ENCODE measurements at places on chromosomes 7 and 10.

DNA sequence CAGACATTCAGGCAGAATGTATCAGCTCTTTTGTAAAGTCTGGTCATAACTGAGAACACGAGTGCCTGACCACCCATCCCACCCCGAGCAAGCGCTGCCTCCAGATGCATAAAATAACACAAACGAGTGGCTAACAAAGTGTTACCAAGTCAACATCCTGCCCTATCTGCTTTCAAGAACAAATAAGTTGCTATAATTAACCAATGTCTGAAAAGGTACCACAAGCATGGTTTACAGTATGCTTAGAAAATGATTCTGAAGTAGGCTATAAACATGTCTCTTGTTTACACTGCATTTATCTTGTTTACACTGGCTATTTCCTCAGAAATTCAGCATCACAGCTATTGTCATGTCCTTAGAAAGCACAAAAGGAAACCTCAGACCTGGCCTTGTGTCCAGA lies 49.5 kb downstream of the PIK3AP1 start:
- DNase-seq, result no peak

GRCh38 chr7:73341877-73342276 lies 13.9 kb downstream of the FKBP6 start:
- DNase-seq, result peak; percentile 40

GRCh38 chr10:6195846-6196245 lies 6.9 kb upstream of the PFKFB3 start:
- DNase-seq, result no peak

DNA sequence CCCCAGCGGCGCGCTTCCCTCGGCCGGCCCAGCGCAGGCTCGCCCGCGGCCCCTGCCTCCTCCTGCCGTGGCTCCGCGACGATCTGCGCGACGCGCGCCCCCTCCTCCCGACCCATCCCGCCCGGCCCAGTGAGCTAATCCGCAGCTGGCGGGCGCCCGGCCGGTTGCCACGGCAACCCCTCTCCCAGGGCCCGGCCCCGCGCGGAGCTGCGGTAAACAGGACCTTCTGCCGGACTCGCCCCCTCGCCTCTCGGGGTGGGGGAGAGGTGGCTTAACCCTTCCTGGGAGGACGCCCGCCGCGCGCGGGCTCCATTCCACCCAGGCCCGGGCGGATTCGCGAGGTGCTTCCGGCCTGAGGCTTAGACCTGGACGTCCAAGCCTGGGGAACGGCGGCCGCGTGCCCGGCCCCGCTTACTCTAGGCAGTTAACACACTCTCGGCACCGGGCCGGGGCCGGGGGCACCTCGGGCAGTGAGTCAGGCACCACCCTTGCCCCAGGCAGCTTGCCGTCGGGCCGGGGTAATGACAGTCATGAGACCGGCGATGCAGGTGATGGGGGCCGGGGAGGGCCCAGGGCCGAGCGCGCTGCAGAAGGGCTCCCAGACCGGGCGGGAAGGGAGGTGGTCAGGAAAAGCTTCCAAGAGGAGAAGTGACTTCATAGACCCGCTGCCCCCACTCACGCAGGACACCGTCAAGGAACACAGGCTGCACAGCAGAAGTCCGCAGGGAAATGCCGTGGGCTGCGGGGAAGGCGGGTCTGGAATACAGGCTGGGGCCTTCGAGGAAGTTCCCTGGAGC lies at the start of gene DENND2A:
DENND2A (minus strand) TSS at position 87 of the 797 bp plus-strand sequence. CDS start 38,416 bp downstream, outside the sequence.
- no peak for DNase-seq

DNA sequence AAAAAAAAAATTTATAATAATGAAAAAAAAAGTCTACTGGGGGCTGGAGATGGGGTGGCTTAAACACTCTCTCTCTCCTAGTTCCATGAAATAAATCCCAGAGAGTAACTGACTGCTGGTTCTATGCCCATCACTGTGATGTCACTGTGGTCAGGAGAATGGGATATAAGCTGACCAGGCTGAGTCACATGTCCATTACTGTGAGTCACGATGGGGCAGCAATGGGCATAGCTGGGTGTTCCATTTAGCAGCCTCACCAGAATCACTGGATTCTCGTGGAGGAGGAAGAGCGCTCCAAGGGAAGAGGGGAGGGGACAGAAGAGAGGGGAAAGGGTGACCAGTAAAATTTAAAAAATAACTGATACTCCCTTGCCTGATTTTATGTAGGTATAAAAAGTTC lies 37.1 kb downstream of the MASTL start:
- DNase-seq, result peak; percentile 48

DNA sequence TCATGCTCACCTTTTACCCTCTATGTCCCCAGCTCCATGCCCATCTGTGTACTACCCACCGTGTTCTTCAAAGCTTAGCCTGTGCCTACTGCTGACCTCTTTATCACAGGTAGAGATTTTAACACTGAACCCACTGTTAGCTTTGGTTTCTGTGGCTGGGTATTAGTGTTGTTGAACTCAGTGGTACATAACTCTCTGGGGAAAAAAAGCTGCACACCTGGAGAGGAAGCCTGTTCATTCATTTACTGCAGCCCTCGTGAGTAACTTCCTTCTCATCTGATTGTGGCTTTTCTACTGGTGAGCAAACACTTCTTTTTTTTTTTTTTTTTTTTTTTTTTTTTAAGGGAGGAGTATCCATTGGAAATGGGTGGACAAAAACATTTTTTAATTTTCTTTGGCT lies 326.3 kb downstream of the CCSER2 start:
- DNase-seq, result no peak

- no peak for DNase-seq
These were observed 724.7 kb upstream of the FZD8 start for GRCh38 chr10:36366843-36367242.

GRCh38 chr7:119132436-119132835 lies 907.9 kb downstream of the ANKRD7 start:
- no peak for DNase-seq

DNA sequence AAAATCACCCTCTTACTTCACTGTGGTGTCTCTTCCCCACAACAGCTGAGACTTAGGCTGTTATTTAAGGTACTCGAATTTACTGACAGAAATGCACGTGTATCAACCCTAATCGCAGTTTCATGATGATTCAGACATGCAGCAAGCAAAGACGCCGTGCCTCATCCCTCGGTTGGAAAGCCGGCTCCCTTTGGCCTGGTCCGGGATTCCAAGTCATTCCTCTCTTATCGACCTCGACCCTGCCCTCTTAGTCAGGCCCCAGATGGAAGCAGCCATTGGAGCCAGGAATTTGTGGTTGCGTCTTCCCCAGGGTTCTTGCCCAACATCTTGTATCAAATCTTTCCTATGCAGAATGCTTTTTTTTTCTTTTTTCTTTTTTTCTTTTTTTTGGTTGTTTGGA lies 229.5 kb downstream of the GATA3 start:
- DNase-seq, result no peak

- DNase-seq, result peak; percentile 68
These were observed 14.5 kb downstream of the LBX1 start for GRCh38 chr10:101214446-101215396.

GRCh38 chr7:43303740-43304241 lies 191.3 kb downstream of the HECW1 start:
- no peak for DNase-seq

- DNase-seq, result no peak
These were observed 47.2 kb downstream of the GSAP start for GRCh38 chr7:77368974-77369373.

DNA sequence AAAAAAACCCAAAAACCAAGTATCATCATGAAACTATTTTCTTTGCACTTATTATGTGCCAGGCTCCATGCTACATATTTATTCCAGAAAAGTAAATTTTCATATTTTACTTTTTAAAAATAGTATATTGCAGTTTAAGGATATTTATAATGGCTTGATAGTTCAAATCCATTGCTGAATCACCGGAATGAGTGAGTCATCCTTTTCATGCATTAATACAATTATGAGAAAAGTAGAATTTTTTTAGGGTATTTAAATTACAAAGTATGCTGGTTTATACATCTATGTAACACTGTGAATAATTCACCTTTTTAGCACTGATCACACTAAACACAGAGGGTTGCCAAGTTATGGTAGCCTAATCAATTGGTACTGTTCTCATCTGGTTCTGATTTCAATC lies 54.3 kb downstream of the SLC16A9 start:
- DNase-seq, result no peak

- DNase-seq, result peak; percentile 37
These were observed 1.7 kb downstream of the KLF6 start for GRCh38 chr10:3783316-3783681.

DNA sequence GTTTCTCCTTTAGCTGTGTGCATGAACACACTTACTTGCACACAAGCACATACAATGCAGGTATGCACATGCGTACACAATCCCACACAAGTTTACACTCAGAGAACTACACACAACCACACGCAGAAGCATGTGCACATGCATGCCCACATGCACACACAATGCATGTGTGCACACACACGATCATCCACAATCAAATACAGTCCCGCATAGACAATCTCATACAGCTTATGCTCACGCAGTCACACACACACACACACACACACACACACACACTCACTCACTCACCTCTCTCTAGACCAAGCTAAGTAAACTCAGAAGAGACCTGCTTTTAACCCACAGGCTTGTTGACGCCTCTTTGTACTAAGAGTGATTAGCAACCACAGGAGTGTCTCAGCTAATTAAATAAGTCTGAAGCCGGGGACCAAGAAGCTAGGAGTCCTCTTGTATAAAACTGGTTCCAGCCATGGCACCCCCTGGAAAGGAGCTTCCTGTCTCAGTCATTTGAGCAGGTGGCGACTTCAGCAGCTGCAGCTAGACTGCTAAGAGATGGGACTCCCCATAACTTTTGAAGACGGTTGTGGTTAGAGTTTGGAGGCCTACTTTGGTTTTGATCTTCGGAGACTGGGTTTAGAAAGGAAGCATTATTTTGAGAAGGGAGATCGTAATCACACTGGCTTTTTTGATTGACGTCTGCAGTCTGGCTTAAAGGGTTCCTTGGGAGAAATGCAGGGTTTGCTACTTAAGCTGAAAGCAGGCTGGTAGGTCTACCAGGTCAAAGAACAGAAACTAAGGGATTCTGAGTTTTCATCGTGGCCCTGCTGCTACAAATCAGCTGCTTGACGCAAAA lies 82.3 kb upstream of the ADRB1 start:
- no peak for DNase-seq

DNA sequence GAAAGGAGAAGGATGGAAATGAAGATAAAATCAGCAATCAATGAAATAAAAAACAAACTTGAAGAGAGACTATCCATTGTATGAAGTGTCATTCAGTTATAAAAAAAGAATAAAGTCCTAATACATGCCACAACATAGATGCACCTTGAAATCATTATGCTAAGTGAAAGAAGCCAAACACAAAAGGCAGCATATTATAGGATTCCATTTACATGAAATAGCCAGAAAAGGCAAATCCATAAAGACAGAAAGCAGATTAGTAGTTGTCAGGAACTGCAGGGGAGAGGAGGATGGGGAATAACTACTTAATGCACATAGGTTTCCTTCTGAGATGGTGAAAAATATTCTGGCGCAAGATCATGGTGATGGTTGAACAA lies 6.6 kb upstream of the PON1 start:
- no peak for DNase-seq

DNA sequence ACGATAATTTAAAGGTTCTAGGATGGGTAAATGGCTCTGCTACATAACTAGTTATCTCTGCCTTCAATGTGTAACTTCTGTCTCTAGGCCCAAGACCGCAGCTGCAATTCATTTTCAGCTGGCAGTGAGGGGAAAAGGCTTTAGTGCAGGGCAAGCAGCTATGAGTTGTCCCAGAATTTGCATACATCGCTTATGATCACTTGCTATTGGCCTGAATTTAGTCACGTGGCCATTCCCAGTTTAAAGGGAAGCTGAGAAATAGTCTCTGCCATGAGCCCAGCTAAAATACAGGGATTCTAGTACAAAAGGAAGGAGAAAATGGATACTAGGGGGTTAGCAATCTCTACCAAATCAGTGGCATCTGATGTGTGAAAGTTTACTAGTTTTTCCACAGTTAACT lies 145.8 kb upstream of the IMMP2L start:
- no peak for DNase-seq

DNA sequence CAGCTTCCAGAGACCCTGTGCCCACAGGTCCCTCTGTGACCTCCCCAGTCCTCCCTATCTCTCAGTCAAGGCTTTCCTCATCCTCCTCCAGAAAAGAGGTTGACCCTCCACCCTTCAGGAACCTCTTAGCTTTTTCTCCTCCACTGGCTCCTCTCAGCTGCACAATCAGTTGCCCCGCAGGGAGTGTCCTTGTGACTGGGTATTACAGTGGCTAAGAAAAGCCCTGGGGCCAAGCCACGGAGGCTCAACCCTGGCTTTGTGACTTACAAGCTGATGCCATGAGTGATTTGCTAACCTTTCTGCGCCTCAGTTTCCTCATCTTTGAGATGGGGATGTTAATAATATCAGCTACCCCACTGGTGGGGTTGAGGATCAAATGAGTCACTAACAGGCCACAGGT lies 66.4 kb upstream of the ZMIZ1 start:
- no peak for DNase-seq

DNA sequence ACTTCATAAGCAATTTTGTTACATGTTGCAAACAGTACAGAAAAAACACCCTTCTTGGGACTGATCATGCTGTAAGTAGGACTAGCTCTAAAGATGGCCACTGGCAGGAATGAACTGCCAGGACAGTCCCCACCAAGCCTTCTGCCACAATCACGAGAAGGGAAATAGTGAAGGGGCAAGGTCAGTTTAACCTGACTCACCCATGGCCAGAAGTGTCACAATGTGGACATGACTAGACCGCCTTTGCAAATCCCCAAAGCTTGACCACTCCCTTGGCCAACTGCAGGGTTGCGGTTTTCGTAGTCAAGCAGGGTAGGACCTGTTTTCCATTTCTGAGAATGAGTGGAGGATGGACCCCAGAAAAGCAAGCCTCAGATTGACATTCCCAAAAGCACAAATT lies 19.4 kb upstream of the FRAT2 start:
- DNase-seq, result no peak

DNA sequence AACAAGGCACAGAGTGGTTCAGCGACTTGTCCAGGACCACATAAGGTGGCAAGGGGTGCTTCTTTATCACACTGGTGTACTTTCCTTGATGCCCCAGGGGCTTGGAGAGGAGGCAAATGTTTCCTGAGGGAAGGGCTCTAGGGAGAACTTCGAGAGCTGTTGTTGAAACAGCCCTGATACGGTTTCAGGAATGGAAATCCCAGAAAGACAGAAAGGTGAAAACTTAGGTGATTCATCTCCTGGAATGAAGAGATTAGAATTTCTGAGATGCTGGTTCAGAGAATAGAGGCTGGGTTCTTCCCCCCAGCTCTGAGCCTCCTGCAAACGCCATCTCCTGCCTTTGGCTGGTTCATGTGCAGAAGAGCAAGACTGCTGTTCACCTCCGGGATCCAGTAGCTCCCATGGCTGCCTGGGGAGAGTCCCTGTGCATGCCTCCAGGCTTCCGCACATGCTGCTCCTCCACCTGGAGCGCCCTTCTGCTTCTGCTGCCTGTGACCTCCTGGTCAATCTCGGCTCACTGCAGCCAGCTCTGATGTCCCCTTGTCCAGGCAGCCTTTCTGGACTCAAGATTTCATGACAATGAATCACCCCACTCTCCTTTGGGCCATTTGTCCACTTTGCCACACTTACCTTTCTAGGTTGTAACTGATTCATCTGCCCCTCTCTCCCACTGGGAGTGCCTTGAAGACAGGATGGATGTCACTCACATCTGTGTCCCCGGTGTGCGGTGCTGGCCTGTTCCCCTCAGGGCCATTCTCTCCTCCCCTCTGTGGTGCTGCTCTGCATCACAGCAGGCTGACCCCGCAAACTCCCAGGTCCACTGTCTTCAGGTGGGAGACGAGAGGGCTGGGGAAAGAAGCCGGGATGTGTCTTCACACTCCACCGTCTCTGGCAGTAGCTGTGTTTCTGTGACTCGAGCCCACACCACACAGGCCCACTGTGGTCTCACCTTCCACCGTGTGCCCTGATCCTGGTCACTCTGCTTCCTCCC lies 3.6 kb upstream of the CDH23 start:
- no peak for DNase-seq

- no peak for DNase-seq
These were observed 15.5 kb downstream of the BAG3 start for GRCh38 chr10:119666709-119667004.

GRCh38 chr7:26550492-26550891 lies 258.8 kb downstream of the SNX10 start:
- peak; percentile 47 for DNase-seq
